ENCODE measurements at places on chromosomes 7 and 10. TPM values are rescaled to one million over a fixed set of nuclear protein-coding genes. Genes with fewer than 3 reads are reported as not detected.

- H3K36me3 ChIP-seq: no peaks in the 10 kb centered on the region
- no peaks in the 10 kb centered on the region for H3K27me3 ChIP-seq
- H3K4me3 ChIP-seq: no peak overlapping the region
- no peak overlapping the region for H3K27ac ChIP-seq
Observed at GRCh38 chr7:19101909-19102308, 15.5 kb downstream of the TWIST1 start.

DNA sequence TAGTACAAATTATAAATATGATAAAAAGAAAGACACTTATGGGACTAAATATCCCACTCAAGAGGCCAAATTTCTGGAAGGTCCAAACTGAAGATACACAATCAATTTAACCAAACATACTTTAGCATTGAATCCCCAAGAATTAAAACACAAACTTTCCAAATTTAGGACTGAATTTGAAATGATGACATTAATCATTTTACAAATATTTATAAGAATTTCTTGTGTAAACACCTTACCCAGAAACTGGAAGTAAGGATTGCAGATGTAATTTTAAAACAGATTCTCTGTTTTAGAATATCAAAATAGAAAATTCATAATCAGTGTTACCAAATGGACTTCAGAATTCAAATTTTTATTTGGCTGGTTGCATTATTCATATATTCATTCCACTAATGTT is 588.2 kb upstream of the KCND2 start:
- H3K27me3 ChIP-seq: no peaks in the 10 kb centered on the region
- H3K36me3 ChIP-seq: no peaks in the 10 kb centered on the region
- no peak overlapping the region for H3K4me3 ChIP-seq
- no peak for DNase-seq
- no peaks in the 10 kb centered on the region for H3K4me1 ChIP-seq

- H3K27ac ChIP-seq: no peak overlapping the region
- no peak for DNase-seq
- H3K4me3 ChIP-seq: no peak overlapping the region
- no peaks in the 10 kb centered on the region for H3K36me3 ChIP-seq
- H3K4me1 ChIP-seq: peaks cover 11% of the 10 kb centered on the region
Observed at GRCh38 chr7:69780379-69780778, 182.1 kb downstream of the AUTS2 start.

- H3K4me3 ChIP-seq: no peak overlapping the region
- no peak overlapping the region for H3K27ac ChIP-seq
Observed at GRCh38 chr10:70457759-70458305, 16.4 kb upstream of the NODAL start.

DNA sequence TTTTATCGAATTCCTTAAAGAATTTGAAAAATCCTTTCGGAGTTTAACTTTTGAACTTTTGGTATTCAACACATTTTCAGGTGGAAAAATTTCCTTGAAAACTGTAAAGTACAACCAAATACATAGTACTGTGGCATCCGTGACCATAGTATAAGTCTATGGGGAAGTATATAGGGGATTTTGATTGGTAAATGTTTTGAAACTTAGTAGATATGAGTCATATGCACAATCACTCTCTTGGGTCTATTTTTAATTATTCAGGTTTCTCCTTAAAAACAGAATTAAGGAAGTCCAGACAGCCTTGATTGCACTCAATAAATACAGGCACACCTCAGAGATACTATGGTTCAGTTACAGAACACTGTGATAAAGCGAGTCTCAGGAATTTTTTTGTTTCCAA is 64.2 kb downstream of the AVL9 start:
- no peaks in the 10 kb centered on the region for H3K4me1 ChIP-seq
- H3K4me3 ChIP-seq: no peak overlapping the region
- no peak overlapping the region for H3K27ac ChIP-seq
- H3K36me3 ChIP-seq: no peaks in the 10 kb centered on the region

- no peaks in the 10 kb centered on the region for H3K36me3 ChIP-seq
- H3K27ac ChIP-seq: no peak overlapping the region
- H3K4me1 ChIP-seq: no peaks in the 10 kb centered on the region
Observed at GRCh38 chr10:31101123-31101522, 69.5 kb upstream of the ZNF438 start.

- no peaks in the 10 kb centered on the region for H3K27me3 ChIP-seq
- no peak for DNase-seq
- no peaks in the 10 kb centered on the region for H3K36me3 ChIP-seq
Observed at GRCh38 chr10:3889961-3890522, 105.0 kb upstream of the KLF6 start.

GRCh38 chr10:3893901-3894563 is 109.0 kb upstream of the KLF6 start:
- H3K27me3 ChIP-seq: no peaks in the 10 kb centered on the region
- no peaks in the 10 kb centered on the region for H3K4me1 ChIP-seq
- no peak for DNase-seq
- H3K36me3 ChIP-seq: no peaks in the 10 kb centered on the region
- H3K4me3 ChIP-seq: no peak overlapping the region
- H3K27ac ChIP-seq: no peak overlapping the region

DNA sequence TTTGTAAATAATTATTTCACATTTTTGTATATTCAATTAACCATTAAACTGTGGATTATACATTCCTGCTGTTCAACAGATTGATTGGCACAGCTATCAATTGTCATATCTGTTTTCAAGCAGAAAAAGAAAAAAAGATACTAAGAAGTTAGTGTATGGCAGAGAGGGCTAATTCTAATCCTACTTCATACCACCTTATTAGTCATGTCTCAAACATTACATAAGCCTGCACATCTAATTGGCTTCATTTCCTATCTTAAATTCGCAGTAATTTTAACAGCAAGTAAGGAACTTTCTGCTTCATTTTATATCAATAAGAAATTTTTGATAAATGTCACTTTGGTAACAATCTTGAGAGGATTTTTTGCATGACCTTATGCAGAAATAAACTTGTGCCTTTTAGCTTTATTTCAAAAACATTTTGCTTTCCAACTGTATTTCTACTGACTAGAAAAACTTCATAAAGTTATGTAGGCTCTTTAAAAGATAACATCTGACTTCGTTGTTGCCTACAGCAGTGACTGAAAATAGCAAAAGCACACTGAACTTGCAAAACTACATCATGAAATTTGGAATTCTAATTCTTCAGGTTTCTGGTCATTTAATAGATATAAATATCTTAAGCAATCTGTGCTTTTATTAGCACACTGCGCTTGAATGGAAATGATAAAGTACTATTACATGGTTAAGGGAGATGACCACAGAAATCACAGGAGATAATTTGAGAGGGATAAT is 111.5 kb downstream of the SEMA3C start:
- no peak overlapping the region for H3K4me3 ChIP-seq
- no peaks in the 10 kb centered on the region for H3K4me1 ChIP-seq
- DNase-seq: no peak
- no peak overlapping the region for H3K27ac ChIP-seq

DNA sequence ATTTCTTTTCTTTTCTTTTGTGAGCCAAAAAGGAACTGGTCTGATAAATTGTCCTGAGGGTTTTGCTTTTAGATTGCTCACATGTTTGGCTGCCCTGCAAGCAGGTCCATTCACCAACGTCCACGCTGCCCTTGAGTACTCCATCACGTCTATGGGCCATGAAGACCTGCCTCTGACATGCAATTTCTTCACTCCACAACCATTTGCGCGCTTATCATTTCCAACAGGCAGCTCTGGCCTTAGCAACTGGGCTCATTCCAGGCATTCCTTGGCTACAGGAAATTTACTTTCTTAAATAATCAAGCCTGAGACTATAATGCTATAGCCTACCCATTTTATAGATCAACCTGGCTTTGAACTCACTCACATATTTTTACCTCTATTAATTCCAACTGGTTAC is 408.3 kb upstream of the C7orf33 start:
- no peaks in the 10 kb centered on the region for H3K27me3 ChIP-seq
- no peaks in the 10 kb centered on the region for H3K4me1 ChIP-seq
- H3K27ac ChIP-seq: no peak overlapping the region
- no peak overlapping the region for H3K4me3 ChIP-seq

GIMAP5 gene
- 20.4 TPM for total RNA-seq

APBB1IP gene
- 2.4 TPM for total RNA-seq

FLNC gene
- total RNA-seq: 126 TPM

TLX1 gene
- not detected for total RNA-seq

Measured in uterus (tissue), 4 donors.